ENCODE measurements at places on chromosomes 7 and 10.

- no peak for DNase-seq
These were observed 45.3 kb upstream of the GTF2I start for GRCh38 chr7:74612015-74612829.

GRCh38 chr7:132351954-132352499, 224.2 kb downstream of the PLXNA4 start:
- DNase-seq, result no peak

- peak; percentile 86 for DNase-seq
These were observed 45.9 kb upstream of the BET1 start for GRCh38 chr7:94050046-94050445.

DNA sequence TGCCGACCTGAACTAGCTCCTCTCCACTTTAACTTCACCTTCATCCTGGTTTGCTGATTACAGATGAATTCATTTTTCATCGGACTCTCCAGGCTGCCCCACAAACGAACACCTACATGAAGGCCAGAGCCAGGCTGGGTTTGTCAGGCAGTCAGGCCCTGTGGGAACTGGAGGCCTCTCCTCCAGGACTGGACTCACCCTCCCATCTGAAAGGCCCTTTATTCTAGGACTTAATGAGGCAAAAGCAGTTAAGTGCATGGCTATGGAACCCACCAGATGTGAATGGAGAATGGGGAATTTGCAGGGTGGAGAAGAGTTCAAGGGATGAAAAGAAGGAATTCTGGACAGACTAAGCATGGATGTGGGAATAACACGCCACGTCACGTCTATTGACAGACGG, 170.8 kb downstream of the ARHGAP12 start:
- DNase-seq, result no peak

GRCh38 chr10:1715821-1716220, 21.5 kb downstream of the ADARB2 start:
- DNase-seq, result no peak

GRCh38 chr7:51238981-51239495, 77.6 kb downstream of the COBL start:
- no peak for DNase-seq

DNA sequence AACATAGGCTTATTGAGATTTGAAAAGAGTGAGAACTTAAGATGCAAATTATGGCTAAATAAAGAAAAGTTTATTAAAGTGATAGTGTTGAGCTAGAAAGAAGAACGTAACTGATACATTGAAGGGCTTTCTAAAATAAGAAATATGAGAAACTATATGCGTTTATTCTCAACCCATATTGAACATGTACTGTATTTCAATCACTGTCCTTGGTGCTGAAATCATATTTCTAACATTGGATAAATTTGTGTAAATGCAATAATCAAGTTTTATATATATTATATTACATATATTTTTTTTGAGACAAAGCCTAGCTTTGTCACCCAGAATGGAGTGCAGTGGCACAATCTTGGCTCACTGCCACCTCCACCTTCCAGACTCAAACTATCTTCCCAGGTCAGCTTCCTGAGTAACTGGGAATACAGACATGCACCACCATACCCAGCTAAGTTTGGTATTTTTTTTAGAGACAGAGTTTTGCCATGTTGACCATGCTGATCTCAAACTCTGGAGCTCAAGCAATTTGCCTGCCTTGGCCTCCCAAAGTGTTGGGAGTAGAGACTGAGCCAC, 1065.8 kb downstream of the REEP3 start:
- DNase-seq, result no peak

GRCh38 chr7:134571746-134572461, 23.0 kb downstream of the AKR1B15 start:
- no peak for DNase-seq

DNA sequence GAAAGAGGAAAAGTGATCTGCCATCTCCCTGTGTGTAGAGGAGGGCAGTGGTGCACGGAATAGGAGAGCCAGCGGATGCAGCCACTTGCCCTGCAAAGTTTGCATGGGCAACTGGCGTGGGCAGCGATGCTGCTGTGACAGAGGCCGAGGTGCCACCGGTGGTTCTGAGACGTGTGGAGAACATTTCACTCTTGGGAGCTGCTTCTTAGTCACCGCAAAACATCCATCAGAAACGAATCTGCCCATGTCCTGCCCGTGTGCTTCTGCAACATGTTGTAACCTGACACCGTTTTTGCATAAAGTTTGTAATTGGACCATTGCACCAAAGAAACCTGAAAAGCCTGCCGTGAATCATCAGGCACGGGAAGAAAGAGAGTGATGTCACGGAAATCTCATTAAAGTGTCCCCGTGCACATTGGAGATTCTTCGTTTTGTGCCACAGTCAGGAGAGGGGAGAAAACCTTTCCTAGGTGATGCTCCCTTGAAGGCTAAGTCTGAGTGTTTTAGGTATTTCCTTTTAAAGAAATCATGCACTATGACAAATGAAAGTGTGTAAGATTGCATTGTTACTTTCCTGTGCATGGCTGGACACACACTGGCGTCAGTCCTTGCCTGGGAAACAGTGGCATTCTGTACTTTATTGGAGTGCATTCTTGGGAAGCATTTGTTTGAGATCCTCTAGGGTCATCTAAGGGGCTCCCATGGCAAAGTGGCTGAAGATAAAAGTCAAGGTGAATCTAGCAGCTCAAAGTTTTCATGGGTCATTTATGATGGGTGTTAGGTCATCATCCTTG, 302.6 kb downstream of the KLF6 start:
- no peak for DNase-seq

DNA sequence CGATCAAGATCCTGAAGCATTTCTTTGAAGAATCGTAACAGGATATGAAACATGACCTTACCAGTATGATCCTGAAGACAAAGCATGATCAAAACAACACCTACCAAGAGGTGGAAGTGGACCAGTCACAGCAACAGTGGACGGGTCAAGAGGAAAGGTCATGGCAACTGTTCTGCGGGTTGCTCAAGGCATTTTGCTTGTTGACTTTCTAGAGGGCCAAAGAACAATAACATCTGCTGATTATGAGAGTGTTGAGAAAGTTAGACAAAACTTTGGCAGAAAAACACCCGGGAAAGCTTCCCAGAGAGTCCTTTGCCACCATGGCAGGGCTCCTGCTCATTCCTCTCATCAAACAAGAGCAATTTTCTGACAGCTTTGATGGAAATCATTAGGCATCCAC, 65.6 kb upstream of the LRRC18 start:
- no peak for DNase-seq

GRCh38 chr7:154628556-154628955, 374.4 kb downstream of the PAXIP1 start:
- no peak for DNase-seq

All from GF-D8 (cell line).